ENCODE measurements at places on chromosomes 3 and 15.

GRCh38 chr3:133361435-133361834, 38.4 kb upstream of the BFSP2 start:
- DNase-seq, result no peak

DNA sequence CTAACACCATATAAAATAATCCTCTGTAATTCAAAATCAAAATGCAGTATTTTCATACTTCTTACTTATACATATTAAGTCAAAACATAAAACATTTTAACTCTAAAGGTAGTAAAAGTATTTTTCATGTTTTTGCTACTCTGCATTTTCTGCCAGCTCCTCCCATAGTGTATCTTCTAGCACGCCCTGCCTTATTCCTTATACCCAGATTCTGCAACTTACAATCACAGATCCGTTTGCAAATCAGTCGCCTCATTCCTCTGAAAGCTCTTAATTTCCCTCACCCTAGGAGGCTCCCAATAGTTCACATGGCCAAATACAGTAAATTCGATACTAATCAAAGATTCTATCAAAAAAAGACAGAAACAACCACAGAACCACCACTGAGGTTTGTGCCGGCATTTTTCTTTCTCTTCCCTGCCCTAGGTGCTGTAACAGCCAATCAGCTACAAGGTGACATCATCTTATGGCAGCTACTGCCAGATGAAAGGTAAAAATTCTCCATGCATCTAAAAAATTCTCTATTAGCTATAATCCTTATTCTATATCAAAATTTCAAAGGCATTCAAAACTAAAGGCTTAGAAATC, 72.9 kb downstream of the CLASP2 start:
- no peak for DNase-seq

GRCh38 chr3:191263850-191264249, 64.8 kb downstream of the OSTN start:
- DNase-seq, result no peak

GRCh38 chr15:84716036-84716732, at the start of gene SEC11A:
SEC11A (minus strand) TSS chr15:84716139; CDS start chr15:84716075, 64 bp downstream.
- peak; percentile 94 for DNase-seq

- no peak for DNase-seq
Measured at GRCh38 chr15:86157606-86158293, 78.1 kb downstream of the AGBL1 start.

- DNase-seq, result no peak
Measured at GRCh38 chr3:9388562-9389272, 8.7 kb upstream of the SETD5 start.

DNA sequence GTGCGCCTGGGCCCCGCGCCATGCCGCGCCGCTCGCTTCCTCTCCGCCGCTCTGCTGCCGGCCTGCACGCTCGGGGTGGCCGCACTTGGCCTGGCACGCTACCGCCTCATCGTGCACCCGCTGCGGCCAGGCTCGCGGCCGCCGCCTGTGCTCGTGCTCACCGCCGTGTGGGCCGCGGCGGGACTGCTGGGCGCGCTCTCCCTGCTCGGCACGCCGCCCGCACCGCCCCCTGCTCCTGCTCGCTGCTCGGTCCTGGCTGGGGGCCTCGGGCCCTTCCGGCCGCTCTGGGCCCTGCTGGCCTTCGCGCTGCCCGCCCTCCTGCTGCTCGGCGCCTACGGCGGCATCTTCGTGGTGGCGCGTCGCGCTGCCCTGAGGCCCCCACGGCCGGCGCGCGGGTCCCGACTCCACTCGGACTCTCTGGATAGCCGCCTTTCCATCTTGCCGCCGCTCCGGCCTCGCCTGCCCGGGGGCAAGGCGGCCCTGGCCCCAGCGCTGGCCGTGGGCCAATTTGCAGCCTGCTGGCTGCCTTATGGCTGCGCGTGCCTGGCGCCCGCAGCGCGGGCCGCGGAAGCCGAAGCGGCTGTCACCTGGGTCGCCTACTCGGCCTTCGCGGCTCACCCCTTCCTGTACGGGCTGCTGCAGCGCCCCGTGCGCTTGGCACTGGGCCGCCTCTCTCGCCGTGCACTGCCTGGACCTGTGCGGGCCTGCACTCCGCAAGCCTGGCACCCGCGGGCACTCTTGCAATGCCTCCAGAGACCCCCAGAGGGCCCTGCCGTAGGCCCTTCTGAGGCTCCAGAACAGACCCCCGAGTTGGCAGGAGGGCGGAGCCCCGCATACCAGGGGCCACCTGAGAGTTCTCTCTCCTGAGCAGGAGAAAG, 951 bp downstream of the GPR62 start:
- peak; percentile 71 for DNase-seq

DNA sequence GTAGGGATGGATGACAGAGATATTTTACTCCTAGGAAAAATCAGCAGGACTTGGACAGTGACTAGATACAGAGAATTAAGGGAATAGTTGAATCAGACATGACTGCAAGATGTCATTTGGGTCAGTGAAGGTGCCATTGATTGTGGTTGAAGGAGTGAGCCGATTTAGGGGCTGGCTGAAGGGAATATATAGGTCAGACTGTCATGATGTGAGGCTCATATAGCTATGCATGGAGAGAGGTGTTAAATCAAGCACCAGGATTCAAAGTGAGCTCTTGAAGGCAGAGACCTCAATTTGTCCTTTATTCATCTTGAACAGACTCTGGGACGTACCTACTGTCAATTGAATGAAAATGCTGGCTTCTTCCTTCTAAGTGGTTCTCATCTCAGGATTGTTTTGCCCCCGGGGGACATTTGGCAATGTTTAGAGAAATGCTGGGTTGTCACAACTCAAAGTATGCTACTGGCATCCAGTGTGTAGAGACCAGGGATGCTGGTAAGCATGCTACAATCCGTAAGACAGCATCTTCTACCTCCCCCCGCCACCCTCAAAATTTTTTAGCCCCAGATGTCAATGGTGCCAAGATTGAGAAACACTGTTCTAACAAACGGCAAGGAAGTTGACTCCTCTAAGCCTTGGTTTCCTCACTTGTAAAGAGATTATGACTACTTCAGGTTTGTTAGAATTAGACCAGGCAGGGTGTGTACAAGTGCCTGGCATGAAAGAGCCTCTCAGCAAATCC, 7.8 kb downstream of the ATP2C1 start:
- no peak for DNase-seq

- DNase-seq, result peak; percentile 17
Measured at GRCh38 chr3:195253923-195254432, 17.0 kb downstream of the XXYLT1 start.

DNA sequence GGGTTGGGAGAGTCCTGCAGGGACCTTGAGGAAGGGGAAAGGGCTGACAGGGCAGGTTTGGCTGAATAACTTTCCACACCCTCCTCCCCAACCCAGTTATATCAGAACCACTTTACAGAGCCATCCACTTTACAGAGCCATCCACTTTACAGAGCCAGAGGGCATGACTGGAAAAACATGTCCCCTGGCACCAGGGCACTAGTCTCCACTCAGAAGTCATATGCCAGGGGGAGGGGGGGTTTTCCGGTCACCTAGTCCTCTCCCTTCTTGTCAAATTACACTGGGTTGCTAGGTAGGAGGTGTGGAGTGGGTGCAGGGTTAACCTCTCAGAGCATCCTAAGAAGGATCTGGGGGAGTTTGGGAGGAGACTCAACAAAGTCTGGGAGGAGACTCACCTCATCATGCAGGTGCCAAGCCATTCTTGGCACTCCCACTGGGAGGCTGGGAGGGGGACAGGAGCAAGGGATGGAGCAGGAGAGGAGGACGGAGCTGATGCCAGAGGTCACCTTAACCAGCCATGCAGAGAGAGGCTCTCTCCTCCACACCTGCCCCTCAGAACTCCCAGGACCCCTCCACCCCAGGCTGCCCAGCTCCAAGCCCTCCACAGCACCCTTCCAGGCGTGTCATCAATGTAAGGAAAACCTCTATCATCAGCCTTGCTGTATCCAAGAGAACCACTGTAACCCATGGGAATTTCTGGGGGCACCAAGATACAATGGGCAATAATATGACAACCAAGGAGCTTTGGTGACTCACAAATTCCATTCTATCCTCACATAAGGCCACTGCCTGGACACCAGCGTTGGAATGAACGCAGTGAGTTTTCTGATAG, 1.7 kb downstream of the LRRC2 start:
- DNase-seq, result no peak

GRCh38 chr3:99866261-99866761, 48.6 kb downstream of the CMSS1 start:
- DNase-seq, result no peak

GRCh38 chr15:35691891-35692867, 146.2 kb upstream of the DPH6 start:
- DNase-seq, result no peak

DNA sequence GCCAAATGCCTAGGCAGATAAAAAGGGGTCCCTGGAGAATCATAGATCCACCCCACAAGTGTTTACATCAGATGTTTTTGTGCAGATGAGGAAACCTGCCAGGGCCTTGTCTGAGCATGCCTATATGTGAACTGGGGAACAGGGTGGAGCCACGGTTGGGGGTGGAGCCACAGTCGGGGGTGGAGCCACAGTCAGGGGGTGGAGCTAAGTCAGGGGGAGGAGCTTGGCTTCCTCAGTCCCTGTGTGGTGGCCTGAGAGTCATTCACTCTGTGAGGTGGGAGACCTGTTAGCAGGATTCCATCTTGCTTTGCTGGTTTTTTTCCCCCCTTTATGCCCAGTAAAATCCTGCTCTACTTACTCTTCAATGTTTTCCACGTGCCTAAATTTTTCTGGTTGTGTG, 57.8 kb upstream of the TGFBR2 start:
- DNase-seq, result no peak

GRCh38 chr3:128094295-128095151, 29.1 kb downstream of the RUVBL1 start:
- no peak for DNase-seq

- DNase-seq, result no peak
Measured at GRCh38 chr3:159322322-159322939, 520.6 kb downstream of the MFSD1 start.

- no peak for DNase-seq
Measured at GRCh38 chr15:26521691-26522198, 251.1 kb downstream of the GABRB3 start.

DNA sequence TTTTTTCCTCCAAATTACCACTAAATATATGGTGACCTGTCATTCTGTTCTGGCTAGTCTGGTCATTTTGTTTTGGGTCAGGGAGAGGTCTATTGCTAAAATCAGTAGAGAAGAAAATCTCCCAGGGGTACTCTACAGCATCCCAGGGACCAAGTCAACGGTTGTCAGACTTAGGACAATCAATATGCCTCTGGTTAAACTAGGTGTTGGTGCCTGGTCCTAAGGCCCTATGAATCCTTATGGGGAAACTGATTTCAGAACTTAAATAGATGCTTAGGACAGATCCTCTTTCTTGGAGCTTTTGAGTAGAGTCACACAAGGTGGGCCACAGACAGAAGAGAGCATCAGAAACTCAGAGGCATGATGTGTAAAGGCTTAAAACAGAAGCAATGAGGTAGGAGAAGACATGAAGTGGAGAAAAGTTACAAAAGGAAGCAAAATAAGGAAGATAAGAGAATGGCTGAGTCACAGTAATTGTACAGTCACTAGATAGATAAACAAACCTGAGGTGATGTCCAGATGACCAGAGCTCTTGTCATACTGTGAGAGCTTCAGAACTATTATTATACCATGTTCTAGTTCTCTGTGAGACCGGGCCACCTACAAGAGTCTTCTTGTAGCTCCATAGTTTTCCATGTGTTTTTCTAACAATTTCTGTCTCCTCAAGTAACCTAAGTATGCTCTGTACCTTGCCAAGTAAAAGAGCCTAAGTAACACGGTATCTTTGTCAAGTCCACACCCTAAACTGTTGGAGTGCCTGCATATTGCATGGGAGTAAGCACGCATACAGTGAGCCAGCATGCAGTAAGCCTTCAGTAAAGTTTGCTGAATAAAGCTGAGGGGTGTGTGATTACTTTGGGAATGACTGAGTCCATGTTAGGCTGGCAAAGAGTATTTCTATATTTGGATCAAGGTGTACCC, 44.6 kb upstream of the LEKR1 start:
- no peak for DNase-seq

DNA sequence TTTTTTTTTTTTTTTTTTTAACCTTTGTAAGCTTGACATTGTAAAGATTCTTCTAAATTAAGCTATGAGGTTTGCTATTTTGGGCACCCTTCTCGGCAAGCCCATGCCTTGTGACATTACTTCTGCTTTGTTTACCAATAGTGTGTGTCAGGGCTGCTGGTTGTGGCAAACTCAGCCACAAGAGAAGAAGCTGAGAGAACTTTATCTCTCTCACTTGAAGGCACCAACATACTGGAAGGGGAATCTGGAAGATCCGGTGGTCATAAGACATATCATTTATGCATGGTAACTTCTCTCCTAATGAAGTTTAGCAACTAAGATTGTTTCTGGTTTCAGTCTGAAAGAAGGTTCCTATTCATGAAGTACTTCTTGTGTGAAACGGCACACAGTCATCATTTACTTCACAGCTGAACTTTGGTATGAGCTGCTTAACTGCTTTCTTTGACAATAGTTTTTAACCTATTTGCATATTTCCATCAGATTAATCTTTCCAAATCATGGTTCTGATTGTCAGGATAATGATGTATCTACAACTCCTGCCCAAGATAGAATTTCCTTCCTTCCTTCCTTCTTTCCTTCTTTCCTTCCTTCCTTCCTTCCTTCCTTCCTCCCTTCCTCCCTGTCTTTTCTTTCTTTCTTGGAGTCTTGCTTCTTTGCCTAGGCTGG, 189.3 kb downstream of the NFKBIZ start:
- DNase-seq, result no peak

GRCh38 chr15:38563723-38564519, 693 bp downstream of the RASGRP1 start:
- peak; percentile 56 for DNase-seq

GRCh38 chr3:38587548-38588131, 61.8 kb downstream of the SCN5A start:
- DNase-seq, result no peak

- DNase-seq, result peak; percentile 69
Measured at GRCh38 chr3:149480326-149481017, 6.0 kb downstream of the TM4SF4 start.

- DNase-seq, result no peak
Measured at GRCh38 chr3:52495777-52496602, 852 bp downstream of the STAB1 start.

GRCh38 chr15:49693498-49693897, 72.7 kb downstream of the DTWD1 start:
- no peak for DNase-seq

- DNase-seq, result no peak
Measured at GRCh38 chr3:41329881-41330280, 130.6 kb downstream of the CTNNB1 start.

DNA sequence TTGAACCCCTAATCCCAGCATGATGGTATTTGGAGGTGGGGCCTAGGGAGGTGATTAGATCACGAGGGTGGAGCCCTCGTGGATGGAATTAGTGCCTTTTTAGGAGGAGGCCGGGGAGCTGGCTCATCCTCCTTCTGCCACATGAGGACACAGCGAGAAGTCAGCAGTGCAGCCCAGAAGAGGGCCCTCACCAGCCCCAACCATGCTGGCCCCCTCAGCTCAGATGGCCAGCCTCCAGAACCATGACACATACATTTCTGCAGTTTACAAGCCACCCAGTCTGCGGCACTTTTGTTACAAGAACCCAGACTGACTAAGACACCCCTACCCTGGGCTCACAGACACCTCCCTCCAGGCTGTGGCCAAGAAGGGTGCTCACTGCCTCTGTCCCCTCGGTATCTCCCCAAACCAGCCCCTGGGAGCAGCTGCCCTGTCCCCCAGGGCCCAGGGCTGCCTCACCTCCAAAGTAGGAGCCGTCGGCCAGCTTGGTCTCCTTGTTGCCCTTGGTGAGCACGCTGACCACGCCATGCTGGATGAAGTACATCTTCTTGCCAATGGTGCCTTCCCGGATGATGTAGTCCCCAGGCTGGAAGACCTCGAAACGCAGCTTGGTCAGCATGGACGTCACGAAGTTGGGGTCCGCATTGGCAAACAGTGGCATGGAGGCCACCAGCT, 44.1 kb downstream of the HCN4 start:
- DNase-seq, result no peak

All from ovary (tissue), 10 donors.